ENCODE measurements at places on chromosomes 12 and 14.

DNA sequence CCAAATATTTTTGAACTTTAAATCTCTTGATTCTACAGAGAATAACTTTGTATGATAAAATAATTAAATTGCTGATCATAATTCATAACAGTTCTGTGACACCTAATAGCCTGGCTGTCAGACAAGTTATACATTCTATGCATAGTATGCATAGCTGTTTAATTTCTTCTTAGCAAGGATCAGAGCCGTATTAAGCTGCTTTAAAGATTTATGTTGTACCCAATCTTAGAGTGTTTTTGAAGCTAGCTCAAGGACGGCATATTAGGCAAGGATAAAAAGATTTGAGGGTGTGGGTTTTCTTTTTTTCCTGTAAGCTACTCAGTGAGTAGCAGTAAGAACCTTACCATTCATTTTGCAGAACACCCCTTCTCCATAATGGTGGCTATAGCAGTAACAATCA, 45.9 kb downstream of the SLC17A8 start:
- DNase-seq, result no peak

DNA sequence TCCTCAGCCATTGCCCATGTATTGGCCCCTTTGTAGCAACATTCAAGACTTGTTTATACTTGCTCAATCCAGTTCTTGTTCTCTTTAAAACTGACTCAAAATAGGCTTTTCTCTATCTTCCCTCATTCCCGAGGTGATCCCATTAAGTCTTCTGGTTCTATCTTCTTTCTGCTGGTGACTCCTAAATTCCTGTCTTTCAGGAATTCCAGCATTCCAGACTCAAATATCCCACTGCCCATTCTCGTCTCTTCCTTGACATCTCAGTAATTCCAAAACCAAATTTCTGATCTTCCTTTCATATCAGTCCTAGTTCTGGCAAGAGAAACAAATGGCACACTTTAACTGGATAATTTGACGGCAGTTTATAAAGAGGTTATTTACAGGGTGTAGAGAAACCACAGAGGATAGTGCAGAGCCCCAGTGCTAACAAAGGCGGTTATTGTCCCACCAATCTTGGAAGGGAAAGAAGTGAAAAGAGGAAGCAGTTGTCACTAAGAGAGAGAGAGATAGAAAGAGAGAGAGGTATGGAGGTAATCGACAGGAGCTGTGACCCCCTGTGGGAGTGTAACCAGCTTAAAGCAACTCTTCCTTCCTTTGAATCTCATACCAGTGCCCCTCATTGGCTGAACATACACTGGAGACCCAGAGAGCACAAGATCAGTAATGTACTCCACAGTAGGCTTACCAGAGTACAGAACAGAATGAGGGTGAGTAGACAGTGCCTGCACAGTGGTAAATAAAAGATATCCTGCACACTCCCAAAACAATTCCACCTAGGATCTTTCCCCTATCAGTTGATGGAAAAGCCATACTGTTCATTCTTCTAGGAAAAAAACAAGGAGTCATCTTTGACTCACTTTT, 177.6 kb upstream of the LMNTD1 start:
- DNase-seq, result no peak

- no peak for DNase-seq
Measured at GRCh38 chr14:102075155-102075554, 11.7 kb downstream of the HSP90AA1 start.

GRCh38 chr12:20436316-20436715, 68.0 kb downstream of the PDE3A start:
- DNase-seq, result no peak

GRCh38 chr14:29650554-29651269, 276.9 kb downstream of the PRKD1 start:
- DNase-seq, result no peak

- no peak for DNase-seq
Measured at GRCh38 chr12:88624911-88625310, 44.6 kb upstream of the KITLG start.

- no peak for DNase-seq
Measured at GRCh38 chr14:58395562-58395811, 243 bp upstream of the TOMM20L start.

DNA sequence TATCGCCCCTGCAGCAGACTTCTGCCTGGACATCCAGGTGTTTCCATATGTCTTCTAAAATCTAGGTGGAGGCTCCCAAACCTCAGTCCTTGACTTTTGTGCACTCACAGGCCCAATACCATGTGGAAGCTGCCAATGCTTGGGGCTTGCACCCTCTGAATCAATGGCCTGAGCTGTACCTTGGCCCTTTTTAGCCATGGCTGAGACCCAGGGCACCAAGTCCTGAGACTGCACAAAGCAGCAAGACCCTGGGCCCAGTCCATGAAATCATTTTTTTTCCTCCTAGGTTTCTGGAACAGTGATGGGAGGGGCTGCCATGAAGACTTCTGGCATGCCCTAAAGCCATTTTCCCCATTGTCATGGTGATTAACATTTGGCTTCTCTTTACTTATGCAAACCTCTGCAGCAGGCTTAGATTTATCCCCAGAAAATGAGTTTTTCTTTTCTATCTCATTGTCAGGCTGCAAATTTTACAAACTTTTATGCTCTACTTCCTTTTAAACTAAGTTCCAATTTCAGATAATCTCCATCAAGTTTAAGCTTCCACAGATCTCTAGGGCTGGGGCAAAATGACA, 1445.8 kb upstream of the FLRT2 start:
- DNase-seq, result no peak

- DNase-seq, result no peak
Measured at GRCh38 chr14:72501439-72501838, 392.5 kb downstream of the DPF3 start.
